SHP77 treated with DMSO at 0.1 percent for 48 hours (cell line): ENCODE measurements at places on chromosomes 1 and 21.

GRCh38 chr1:25662061-25662460 is 45.5 kb downstream of the MAN1C1 start:
- DNase-seq = no peak

DNA sequence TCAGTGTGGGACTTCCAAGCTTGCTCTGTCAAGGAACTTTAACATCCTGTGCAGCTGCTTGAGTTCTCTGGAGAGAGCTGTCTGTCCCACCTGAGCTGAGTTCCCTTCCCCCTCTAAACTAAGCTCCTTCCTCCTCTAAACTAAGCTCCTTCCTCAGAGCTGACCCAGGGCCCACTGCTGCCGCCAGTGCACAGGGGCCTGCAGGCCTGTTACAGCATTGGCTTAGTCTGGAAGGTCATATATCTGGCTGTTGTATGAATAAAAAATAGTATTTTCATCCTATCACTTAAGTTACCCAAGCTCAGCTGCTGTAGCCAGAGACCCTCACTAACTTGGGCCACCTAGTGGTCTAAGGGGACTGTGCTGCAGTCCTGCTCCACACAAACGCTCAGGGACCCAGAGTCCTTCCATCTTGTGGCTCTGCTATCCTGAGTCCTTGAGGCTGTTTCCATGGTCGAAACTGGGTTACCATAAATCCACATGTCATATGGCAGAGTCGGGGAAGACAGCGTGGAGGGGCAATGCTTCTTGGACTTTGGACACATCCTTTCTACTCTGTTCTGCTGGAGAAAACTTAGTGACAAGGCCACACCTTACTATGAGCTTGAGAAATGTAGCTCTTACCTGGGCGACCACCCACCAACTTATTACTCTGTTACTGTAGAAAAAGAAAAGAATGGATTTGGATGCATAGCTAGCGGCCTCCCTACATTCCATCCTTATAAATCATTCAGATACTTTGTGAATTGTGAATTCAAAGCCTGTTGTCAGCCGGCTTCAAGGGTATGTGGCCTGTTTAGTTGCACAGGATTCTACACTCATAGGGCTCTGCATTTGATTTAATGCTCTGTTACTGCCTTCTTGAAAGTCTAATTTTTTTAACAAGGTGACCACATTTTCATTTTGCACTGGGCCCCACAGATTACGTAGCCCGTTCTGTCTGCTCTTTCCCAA is 71.4 kb upstream of the GCLM start:
- peak; percentile 74 for DNase-seq

DNA sequence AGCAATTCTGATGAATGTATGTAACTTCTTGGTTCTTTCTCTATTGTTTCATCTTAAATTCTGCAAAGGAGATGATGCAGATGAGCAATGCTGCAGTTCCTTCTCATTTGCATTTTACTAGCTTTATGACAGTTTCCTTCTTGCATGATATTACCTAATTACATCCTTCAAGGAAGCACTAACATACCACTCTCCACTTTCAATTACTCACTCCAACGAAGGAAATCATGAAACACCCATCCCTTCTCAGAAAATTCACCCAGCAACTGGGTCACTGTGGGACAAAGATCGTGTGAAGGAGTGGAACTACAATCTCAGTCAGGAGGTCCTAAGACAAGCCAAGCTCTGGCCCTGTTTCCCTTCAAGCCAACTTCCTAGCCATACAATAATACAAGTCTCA is 142.3 kb downstream of the CHD1L start:
- no peak for DNase-seq

GRCh38 chr1:182680408-182680807 is 4.0 kb downstream of the RGS8 start:
- no peak for DNase-seq

GRCh38 chr1:175641633-175642032 is 101.8 kb downstream of the TNR start:
- no peak for DNase-seq

GRCh38 chr21:38897532-38898421 is 92.0 kb downstream of the ETS2 start:
- DNase-seq = peak; percentile 90

- no peak for DNase-seq
Measured at GRCh38 chr1:102837551-102837950, 270.8 kb downstream of the COL11A1 start.

- no peak for DNase-seq
Measured at GRCh38 chr1:83760226-83761021, 238.5 kb downstream of the TTLL7 start.

DNA sequence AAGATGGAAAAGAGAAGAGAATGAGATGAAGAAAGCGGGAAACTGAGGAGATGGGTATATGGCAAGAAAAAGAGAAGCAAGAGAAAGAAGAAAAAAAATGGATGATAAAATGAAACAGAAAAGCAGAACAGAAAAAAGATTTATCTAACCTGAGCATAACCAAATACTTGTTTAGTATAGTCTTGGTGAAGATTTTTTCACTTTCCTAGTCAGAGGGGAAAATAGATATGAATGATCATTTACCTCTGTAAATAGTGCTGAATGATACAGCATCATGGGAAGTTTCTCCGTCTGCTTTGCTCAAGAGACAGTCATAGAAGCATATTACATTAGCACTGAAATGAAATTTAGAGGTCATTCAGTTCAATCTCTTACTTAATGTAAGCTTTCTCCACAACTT is 36.1 kb upstream of the PLPPR4 start:
- no peak for DNase-seq

- no peak for DNase-seq
Measured at GRCh38 chr1:187383366-187383765, 554.6 kb downstream of the PLA2G4A start.

DNA sequence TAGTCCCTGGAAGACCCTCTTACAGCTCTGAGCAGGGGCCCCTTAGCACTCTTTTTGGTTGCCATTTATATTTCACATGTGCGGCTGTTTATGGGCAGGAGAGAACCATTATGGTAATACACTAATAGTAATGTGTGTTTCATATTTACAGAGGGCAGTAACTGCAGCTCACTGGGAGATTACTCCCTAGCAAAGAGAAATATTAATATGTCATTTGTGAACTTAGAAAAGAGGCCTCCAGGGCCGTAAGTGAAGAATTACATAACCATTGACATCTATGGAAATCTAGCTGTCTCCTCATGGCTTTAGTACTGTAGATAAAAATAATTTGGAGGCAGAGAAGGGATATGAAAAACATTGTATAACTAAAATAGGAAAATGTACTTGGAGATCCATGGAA is 23.4 kb upstream of the RGS16 start:
- no peak for DNase-seq

DNA sequence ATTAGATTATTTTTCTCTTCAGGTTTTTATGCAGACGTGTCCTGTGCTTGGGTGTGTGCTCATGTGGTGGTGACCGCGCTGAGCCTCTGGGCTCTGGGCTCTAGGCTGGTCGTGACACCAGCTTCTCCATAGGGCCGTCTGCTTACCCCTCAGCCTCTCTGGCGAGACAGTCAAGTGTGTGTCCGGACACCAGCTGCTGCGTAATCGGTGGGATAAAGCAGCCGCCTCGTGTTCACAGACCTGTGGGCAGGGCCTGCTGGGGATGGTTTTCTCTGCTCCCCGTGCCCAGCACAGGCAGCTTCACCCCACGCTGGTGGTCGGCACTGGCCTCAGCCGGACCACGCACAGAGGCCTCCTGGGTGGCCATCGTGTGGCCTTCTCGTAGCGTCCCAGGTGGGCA is 33.6 kb upstream of the DIP2A start:
- DNase-seq = peak; percentile 79

GRCh38 chr1:166089804-166090203 is 77.0 kb downstream of the FAM78B start:
- no peak for DNase-seq

DNA sequence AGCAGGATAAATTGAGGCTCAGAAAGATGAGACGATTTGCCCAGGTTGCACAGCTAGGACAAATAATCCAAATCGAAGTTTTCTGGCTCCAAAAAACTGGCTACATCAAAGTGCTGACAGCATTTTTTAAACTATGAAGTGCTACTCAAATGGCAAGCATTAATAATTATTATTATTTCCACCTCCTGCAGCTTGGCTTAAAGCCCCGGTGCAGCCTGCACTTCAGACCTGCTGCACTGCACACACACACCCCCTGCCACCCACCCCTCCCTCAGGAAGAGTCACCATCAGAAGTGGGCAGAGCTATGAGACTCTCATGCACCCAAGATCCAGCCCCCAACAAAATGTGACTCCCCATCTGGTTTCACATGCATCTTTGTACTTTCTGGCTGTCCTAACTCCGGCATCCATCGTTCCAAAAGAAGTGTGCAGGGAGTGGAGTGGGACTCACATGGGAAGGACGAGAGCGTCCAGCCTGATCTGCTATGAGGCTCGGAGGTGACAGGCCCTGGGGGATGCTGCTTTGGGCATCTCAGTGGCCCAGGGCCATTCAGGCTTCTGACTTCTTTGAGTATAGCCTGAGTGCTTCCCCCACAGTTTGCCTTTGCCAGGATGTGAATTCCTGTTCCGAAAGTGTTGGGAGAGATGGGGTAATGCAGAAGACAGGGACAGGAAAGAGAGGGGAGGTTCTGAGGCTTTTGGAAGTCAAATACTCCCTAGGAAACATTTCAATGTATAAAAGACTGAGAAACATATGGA is 65.0 kb upstream of the FAM20B start:
- no peak for DNase-seq

DNA sequence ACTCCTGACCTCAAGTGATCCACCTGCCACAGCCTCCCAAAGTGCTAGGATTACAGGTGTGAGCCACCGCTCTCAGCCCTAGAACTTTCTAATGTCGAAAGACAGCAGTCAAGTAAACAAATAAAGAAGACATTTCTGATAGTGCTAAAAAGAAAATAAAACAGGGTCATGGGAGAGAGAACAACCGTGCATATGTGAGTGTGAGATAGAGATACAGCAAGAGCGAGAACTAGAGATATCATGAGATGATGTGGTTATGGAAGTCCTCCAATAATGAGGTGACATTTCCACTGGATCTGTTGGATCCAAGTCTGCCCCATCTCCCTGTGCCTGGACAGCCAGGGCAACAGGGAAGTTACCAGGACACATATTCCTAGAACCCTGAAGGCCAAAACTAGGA is 4.6 kb upstream of the TENT5B start:
- DNase-seq = no peak

DNA sequence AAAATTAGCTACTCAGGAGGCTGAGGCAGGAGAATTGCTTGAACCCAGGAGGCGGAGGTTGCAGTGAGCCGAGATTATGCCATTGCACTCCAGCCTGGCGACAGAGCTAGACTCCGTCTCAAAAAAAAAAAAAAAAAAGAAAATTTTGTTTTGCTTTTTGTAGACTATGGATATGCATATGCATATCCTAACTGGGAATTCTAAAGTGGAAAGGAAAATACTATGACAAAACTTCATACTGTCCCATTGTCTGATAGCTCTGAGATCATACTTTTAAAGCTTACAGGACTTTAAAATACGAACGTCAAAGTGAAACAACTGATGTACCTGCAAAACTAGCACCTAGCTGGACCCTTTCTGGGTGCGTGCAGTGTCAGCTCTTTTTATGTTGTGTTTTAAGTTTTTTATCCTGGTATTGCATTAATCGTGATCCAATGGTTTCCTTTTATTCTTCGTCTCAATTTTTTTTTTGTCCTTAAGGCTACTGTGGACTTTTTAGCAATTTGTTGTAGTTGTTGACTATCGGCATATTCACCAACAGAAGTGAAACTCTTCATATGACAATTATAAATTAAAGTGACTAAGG is 19.2 kb downstream of the SPRTN start:
- DNase-seq = no peak

- peak; percentile 41 for DNase-seq
Measured at GRCh38 chr1:51976846-51977602, 13.5 kb downstream of the RAB3B start.

DNA sequence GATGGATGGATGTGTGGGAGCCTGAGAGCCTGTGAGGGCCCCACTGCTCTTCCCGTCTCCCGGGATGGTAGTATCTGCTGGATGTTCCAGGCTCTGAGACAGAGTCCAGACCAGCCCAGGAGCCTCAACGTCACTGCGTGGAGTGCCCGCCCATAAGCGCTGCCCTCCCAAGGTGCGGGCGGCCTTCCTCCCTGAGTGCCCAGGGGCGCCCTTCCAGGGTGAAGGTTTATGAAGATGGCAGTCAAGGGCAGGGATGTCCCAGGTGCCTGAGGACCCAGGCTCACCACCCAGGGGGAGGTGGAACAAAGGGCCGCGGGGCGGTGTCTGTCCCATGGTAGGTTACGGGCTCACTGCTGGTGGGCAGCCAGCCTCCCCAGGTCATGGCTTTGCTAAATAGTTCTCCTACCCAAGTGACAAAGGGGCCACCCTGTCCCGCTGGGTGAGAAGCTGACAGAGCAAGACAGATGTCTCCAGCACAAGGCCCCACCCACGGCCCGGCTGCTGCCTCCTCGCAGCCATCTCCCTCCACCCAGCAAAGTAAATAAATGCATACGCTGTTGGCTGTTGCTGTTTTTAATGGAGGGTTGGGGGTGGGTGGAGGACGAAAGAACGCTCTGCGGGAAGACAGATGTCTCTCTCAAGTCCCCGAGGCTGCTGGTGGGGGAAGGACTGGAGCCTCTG is 9.0 kb upstream of the GPR153 start:
- peak; percentile 50 for DNase-seq

GRCh38 chr1:168964478-168964877 is 142.0 kb upstream of the ATP1B1 start:
- no peak for DNase-seq

- no peak for DNase-seq
Measured at GRCh38 chr1:234983564-234984238, 144.9 kb downstream of the TOMM20 start.

DNA sequence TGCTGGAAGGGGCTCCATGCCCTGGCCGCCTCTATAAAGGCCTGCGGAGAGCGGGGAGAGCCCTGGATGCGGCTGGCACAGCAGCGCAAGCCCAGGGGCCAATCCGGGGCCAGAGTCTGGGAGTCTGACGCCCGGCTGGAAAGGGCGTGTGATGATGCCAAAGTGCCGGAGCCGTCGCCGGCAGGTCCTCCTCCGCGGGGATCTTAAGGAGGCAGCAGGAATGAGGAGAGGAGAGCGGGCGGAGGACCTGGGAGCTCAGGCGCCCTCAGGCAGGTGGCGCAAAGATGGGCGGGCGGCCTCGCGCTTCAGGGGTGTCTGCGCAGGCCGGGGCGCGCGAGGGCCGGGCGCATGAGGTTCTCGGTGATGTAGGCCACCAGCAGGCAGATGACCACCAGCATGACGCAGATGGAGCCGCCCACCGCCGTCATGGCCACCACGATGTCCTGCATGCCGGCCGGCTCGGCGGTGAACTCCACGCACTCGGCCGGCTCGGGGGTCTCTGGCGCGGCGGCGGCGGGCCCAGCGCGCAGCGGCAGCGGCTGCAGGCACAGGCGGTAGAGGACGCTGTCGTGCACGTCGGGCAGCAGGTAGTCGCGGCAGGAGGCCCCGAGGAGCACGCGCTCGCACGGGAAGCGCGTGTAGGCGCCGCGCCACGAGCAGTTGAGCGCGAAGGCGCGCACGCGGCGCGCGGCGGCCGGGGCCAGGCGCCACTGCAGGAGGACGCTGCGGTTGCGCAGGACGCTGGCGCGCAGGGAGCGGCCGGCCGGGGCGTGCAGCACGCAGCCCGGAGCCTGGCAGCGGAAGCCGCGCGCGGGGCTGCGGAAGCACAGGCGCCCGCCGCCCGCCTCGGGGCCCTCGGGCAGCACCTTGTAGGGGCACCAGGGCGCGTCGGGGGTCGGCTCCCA is 653 bp downstream of the FNDC10 start:
- DNase-seq = no peak
